ENCODE measurements at places on chromosomes 1 and 21.

DNA sequence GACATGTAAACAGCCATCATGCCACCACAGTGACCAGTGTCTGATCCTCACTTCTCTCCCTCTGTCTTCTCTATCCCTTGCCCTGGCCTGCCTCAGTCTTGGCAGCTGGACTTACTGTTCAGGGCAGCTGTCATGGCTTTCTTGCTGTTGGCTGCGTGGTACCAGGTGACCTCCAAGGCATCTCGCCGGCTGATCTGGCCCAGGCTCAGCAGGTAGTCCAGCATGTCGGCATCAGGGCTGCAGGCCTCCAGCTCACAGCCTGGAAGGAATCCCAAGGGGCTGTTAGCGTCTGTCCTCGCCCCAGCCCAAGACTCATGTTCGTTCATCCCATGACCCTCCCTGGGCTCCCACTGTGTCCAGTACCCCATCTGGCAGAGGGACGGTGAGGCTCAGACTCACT, 3.6 kb downstream of the FAM151A start:
- DNase-seq: no peak

- peak; percentile 33 for DNase-seq
Measured at GRCh38 chr21:41600556-41600955, 92.6 kb upstream of the TMPRSS2 start.

- no peak for DNase-seq
Measured at GRCh38 chr1:223082914-223083313, 60.1 kb downstream of the TLR5 start.

DNA sequence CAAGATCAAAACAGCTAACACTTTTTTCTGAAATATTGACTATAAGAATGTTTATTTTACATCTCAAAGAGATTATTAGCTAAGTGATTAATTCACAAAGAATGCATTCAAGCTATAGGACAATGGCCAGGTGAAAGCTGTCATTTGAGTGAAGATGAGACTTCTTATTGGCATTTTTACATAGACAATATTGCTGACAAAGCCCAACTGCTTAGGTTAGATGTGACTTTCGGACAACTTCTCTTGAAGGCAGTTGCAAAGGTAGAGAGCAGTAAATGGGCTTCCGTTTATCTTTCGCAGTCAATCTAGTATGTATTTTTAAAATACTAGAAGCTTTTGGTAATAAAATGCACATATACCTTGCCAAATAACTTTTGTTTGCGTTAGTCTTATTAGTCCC, 1041.3 kb downstream of the AMY1C start:
- DNase-seq: no peak

GRCh38 chr1:226986496-226987178, 46.5 kb downstream of the COQ8A start:
- no peak for DNase-seq

GRCh38 chr1:161945306-161946060, 78.2 kb downstream of the OLFML2B start:
- no peak for DNase-seq

DNA sequence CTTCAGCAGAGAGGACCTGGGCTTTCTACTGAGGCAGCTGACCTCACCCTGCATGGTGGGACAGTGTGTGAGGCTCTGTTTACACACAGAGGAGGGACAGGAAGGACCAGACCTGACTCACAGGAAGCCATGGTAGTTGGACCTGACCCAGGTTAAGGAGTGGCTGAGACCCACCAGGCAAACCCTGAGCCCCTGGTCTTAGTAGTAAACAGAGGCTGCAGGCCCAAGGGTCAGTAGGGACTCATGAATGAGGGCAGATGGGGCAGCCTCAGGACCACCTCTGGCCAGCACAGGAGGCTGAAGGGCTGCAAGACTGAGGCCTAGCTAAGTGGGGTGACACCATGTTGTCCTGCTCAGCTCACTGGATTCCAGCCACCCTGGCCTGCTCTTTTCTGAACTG, 273.2 kb downstream of the GRIK3 start:
- no peak for DNase-seq

GRCh38 chr1:24069817-24070216, 42.1 kb downstream of the MYOM3 start:
- no peak for DNase-seq

DNA sequence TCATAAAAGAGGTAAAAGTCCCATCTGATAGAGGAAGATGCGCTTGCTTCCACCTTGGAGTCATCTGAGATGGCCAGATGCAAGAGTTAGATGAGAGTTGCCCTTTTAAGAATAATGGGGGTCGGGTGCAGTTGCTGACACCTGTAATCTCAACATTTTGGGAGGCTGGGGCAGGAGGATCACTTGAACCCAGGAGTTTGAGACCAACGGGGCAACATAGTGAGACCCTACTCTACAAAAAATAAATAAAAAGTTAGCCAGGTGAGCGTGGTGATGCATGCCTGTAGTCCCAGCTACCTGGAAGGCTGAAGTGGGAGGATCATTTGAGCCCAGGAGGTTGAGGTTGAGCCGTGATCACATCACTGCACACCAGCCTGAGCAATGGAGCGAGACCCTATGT, 13.5 kb upstream of the TEDDM1 start:
- no peak for DNase-seq

GRCh38 chr21:34743831-34744230, 75.0 kb downstream of the CLIC6 start:
- peak; percentile 78 for DNase-seq

DNA sequence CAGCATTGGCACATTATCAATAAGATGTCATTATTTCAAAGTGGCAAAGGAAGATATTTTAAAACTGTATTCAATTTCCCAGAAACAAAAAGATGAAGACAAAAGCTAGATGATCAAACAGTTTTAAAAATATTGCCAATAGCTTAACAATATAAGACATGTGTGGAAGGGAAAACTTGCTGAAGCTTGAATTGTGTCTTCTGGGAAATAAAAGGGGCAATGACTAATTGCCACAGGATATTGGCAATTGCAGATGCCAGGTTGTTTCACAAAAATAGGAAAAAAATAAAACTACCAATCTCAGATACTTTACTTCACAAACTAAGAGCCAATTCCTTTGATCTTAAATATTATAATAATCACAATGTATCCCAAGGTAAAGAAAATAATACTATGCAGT, 679.8 kb upstream of the ADAMTS5 start:
- DNase-seq: no peak

GRCh38 chr1:23577056-23578004, 18.0 kb upstream of the ID3 start:
- DNase-seq: no peak

DNA sequence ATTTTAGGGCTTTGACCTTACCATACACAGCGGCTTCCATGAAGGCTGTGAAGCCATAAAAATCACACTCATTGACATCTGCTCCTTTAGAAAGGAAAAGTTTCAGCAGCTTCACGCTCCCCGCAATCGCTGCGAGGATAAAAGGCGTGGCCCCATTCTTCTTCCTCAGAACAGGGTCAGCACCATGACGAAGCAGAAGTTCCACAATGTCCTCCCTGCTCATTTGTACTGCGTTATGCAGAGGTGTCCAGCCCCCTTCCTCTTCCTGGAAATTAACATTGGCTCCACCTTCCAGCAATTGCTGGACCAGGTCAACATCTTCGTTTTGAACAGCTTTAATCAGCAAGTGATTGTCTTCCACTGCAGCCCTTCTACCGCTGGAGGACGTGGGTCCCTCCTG, 2.7 kb downstream of the RNASEL start:
- DNase-seq: no peak

- no peak for DNase-seq
Measured at GRCh38 chr1:115980998-115981993, 5.0 kb downstream of the SLC22A15 start.

DNA sequence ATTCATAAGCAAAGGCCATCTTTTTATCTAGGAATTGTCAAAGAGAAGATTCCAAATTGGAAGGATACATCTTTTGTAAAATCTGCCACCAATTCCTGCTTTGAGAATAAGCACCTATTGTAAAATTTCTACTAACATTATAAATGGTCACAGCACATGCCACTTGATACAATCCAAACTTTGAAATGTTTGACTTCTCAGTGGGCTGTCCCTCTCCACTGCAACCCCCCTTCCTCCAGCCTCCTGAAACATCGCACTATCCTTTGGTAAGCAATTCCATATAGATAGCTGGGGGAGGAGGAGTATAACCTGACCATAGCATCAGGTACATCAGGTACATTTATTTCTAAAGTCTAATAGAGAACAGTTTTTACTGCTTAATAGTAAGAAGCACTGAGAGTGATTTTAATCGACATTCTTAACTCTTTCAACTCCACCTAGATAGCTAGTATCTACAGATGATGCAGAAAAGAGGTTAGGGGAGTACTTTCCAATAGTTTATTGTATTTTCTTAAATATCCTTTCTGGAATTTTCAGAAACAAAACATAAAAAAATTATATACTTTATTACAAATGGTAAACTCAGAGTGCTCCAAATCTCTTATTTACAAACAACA, 2.9 kb downstream of the JUN start:
- DNase-seq: no peak

- no peak for DNase-seq
Measured at GRCh38 chr1:10755970-10756521, 40.4 kb downstream of the CASZ1 start.

GRCh38 chr1:167532375-167532774, 14.0 kb upstream of the CD247 start:
- no peak for DNase-seq

DNA sequence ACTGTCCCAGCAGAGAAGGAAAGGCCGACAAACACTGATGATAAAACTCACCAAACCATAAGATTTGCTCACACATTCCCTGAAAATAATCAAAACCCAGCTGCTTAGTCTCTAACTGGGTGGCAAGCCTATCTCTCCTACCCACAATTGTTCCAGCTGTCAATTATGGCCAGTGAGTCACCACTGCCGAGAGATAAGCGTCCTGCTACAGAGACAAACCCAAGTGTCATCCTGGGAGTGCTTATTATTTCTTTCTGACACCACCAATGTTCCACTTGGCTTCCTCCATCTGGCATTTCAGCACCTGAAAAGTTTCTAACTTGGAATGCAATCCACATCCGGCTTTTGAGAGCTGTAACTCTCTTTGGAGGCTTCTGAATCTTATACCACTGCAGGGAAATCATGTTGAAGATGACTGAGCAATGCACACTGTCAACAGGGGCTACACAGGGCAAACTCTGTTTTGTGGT, 51.5 kb upstream of the VAV3 start:
- peak; percentile 66 for DNase-seq

- no peak for DNase-seq
Measured at GRCh38 chr1:40748841-40749718, 34.5 kb upstream of the KCNQ4 start.

GRCh38 chr1:19432943-19433718, 52.2 kb downstream of the CAPZB start:
- no peak for DNase-seq

- no peak for DNase-seq
Measured at GRCh38 chr1:108861566-108861965, 4.7 kb upstream of the AKNAD1 start.

DNA sequence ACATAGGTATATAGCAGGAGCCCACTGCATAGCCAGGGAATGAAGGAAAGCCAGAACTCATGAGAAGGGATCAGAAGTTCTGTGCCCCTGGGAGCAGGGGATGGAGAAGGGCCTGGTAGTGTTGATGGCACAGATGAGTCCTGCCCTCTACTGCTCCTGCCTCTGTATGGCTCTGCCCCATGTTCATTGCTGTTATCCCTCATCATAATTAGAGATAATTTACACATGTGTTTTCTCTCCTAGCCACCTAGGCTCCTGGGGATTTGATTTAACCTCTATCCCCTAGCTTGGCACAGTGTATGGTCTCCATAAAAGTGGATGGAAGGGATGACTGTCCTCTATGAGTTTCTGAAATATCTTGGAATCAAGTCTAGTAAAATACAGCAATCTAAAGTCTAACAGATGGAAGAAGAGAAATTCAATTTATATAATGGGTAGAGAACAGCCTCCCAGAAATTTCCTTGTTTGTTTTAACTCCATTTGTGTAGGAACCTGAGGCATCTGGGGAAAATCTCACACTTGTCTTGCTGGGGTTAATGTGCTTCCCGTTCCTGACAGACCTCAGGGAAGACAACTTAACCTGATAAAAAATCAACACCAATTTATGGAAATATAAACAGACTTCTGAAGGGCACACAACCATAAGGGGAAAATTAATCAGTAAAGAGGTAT, 393.8 kb downstream of the HHAT start:
- no peak for DNase-seq

GRCh38 chr1:174911606-174912005, 88.1 kb upstream of the CACYBP start:
- no peak for DNase-seq

DNA sequence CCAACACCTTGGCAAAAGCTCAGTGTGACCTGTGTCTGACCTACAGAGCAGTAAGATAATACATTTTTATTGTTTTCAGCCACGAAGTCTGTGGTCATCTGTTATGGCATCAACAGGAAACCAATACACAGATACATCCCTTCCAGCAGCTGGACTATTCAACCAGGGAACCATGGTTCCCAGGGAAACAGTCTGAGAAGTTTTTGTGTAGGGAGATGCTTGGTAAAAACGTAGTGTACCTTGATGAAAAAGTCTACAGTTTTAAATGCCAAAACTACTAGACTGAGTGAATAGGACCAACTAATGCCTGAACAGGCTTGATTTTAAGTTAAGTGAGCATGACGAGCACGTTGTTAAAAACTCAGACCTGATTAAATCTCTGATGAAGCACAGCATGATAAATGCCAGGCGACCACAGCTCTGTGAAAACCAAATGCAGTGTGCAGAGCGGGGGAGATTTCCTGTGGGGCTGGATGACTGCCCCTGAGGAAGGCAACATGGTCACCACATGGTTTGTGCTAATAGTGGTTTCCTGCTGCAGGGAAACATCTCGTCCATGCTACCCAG, 228.9 kb downstream of the TNR start:
- DNase-seq: no peak

GRCh38 chr21:44854664-44855446, 18.6 kb downstream of the PTTG1IP start:
- DNase-seq: no peak

- no peak for DNase-seq
Measured at GRCh38 chr21:46031484-46031883, 49.9 kb downstream of the COL6A1 start.

DNA sequence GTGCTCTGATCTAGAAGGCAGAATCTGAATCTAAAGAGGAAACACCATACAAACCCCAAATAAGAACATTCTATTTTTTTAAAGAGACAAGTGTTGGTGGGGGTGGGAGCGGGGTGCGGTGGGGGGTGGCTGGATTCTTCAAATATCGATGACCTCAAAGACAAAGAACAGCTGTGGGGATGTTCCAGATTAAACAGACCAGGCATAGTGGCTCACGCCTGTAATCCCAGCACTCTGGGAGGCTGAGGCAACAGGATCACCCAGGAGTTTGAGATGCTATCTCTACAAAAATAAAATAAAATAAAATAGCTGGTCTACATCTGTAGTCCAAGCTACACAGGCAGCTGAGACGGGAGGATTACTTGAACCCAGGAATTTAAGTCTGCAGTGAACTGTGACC, 5.0 kb downstream of the ATP1A4 start:
- no peak for DNase-seq

GRCh38 chr1:99005537-99005942, 879 bp upstream of the PLPPR5 start:
- no peak for DNase-seq

- no peak for DNase-seq
Measured at GRCh38 chr1:119713039-119713748, 1.5 kb downstream of the PHGDH start.
